ENCODE measurements at places on chromosomes 6 and 20.
A peak's percentile ranks its signal among the peaks of the same experiment; 100 is the strongest.

DNA sequence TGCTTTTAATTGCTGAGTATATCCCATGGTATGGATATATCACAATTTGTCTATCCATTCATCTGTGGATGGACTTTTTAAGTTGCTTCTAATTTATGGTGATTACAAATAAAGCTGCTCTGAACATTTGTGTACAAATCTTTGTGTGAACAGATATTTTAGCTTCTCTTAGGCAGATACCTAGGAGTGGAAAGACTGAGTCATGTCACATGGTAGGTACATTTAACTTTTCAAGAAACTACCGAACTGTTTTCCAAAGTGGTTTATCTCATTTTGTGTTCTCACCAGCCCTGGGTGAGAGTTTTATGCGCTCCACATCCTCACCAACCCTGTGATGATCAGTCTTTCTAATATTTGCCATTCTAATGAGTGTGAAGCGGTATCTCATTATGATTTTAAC is 31.0 kb upstream of the ZNFX1 start:
- DNase-seq, result no peak

DNA sequence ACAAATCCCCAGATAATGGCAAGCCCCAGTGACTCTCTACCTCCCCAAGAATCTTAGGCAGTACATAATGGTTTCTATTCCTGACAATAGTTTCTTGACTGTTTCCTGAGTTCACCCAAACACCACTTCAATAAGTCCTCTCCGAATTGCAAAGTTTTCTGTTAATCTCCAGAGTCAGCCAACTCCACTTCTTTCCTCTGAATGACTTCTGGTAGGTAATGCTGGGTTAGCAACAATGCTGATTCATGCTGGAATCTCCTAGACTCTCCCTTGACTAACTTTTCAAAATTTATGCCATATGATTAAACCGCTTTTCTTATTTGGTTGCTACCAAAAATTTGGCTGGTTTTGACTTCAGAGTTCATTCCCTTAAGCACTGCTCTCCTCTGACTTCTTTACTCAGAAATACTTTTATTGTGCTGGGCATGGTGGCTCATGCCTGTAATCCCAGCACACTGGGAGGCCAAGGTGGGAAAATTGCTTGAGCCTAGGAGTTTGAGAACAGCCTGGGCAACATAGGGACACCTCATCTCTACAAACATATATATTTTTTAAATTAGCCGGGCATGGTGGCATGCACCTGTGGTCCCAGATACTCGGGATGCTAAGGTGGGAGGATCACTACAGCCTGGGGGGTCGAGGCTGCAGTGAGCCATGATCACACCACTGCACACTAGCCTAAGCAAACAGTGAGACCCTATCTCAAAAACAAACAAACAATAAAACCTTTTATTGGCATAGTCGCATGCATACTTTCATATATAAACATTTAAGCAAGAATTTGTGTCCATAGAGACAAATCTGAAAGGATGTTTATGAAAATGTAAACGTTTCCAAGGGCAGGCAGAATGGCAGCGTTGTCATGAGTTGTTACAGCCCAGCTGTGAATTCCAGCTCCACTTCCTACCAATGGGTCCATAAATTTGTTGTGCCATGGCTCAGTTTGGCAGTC is 249.3 kb upstream of the PLN start:
- no peak for DNase-seq

- no peak for DNase-seq
These were observed 27.8 kb downstream of the CCN2 start for GRCh38 chr6:131923356-131923755.

GRCh38 chr6:55679503-55679902 is 100.5 kb upstream of the HMGCLL1 start:
- no peak for DNase-seq

DNA sequence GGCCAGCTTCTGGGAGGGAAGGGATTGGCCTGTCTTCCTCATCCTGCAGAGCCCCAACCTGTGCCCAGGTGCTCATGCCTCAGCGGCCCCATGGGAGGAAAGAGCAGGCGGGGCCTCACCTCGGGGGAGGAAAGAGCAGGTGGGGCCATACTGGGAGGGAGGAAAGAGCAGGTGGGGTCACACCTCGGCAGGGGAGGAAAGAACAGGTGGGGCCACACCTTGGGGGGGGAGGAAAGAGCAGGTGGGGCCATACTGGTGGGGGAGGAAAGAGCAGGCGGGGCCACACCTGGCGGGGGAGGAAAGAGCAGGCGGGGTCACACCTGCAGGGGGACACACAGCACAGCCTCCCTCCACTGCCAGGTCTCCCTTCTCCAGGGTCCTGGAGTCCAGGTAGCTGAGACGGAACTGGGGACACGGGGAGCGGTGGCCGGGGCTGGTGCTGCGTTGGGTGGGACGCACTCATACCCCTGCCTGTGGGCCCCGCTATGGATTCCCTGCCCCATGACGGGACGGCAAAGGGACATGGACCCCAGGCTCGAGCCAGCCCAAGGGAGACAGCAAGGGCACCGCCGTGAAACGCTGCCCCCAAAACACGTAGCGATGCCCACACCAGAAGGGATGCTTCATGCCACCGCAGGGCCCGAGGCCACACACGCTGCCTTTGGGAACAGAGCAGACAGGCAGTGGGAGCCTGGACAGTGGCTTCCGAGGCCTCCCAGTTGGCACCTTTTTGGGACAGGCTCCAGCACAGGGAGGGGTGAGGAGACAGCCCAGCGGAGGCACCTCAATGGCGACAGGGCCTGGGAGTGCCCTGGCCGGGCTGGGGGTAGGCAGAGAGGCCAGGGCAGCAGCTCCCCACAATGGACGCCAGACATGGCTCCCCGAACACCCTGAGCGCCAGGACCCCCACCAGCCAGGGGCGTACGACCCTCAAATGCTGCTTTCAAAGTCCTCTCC is 43.3 kb upstream of the CHRNA4 start:
- DNase-seq, result no peak

- DNase-seq, result no peak
These were observed 59.9 kb upstream of the BHLHE23 start for GRCh38 chr20:63066506-63067265.

DNA sequence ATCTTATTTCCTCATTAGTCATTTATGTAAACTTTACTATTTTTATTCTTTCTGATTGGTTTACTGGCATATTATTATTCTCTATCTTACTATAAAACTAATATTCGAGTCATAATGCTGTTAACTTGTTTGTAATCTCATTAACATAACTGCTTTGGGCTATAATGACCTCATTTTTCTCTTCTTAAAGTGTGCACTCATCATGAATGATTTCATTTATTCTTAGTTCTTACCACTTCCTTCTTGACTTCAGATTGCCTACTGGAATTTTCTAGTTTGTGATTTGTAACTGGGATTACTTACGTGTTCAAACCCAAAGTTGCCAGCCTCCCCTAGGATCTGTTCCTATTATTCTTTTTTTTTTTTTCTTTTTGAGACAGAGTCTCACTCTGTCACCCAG is 91.8 kb upstream of the TNFAIP3 start:
- DNase-seq, result no peak

DNA sequence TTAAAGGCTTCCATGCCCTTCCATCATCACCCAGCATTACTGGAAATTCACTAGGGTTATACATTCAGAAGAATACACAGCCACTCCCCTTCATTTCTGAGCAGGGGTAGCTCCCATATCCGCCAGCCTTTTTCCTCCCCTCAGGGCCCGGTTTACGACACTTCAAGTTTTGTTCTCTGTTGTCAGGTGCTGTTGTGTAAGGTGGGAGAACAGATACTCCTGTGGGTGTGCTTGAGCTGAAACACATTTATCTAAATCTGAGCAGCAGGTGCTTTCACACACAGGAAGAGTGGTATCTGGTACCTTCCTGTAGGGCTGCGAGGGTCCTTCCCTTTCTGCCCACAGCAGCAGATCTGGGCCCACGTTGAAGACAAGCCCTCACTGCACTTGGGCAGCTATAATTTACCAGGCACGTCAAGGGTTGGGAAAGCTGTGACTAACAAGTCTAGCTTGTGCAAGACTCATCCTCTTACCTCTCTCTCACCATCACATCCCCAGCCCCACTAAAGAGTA is 215.8 kb upstream of the RREB1 start:
- DNase-seq, result no peak

DNA sequence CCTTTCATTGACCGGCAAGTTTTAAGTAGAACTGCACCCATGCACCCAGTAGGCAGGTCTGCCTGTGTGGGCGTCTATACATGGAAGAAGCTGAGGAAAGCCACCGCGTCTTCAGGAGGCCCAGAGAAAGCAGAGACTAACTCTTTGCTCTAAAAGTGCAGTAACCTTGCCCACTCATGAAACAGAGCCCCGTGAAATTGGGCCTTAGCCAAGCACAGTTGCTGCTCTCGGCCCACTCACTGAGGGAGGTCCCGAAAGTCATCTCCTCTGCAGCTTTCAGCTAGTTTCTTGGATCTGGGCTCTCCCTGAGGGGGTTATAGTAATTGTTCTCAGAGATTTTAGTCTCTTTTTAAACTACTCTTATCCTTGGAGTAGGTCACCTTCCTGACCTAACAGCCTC is 74.0 kb upstream of the SYNJ2 start:
- DNase-seq, result no peak

GRCh38 chr6:29850011-29850553 is 22.5 kb downstream of the HLA-G start:
- peak; percentile 36 for DNase-seq

DNA sequence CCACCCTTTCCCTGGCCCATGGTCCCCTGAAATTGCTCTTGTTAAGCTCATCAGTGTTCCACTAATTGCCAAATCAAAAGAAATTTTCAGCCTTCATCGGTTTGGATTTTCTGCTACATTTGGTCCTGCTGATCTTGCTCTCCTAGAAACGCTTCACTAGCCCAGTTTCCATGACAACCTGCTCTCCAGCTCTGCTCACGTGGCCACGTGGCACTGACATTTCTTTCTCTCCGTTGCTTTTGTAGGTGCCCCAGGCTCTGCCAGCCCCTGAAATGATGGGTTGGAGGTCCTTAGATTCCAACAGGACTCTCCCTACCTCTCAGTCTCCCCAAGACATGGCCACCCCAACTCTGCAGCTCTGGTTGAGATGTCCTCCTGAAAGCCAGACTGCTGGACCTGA is 45.8 kb upstream of the NNAT start:
- no peak for DNase-seq

DNA sequence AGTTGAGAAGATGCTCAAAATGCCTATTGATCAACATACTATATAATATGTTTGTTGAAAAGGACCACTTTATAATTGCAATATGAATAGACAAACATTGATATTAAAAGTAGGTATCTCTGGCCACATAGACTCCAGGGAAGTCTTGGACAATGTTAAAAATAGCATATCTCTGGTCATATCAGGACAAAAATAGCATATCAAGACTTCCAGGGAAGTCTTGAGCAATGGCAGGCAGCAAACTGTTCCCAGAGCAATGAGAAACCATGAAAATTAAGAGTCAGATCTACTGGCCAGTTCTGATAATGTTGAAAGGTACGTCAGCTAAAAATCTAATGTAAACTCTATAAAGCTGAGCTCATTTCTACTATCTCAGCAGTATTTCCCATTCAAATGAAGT is 1130.3 kb upstream of the CITED2 start:
- DNase-seq, result no peak

DNA sequence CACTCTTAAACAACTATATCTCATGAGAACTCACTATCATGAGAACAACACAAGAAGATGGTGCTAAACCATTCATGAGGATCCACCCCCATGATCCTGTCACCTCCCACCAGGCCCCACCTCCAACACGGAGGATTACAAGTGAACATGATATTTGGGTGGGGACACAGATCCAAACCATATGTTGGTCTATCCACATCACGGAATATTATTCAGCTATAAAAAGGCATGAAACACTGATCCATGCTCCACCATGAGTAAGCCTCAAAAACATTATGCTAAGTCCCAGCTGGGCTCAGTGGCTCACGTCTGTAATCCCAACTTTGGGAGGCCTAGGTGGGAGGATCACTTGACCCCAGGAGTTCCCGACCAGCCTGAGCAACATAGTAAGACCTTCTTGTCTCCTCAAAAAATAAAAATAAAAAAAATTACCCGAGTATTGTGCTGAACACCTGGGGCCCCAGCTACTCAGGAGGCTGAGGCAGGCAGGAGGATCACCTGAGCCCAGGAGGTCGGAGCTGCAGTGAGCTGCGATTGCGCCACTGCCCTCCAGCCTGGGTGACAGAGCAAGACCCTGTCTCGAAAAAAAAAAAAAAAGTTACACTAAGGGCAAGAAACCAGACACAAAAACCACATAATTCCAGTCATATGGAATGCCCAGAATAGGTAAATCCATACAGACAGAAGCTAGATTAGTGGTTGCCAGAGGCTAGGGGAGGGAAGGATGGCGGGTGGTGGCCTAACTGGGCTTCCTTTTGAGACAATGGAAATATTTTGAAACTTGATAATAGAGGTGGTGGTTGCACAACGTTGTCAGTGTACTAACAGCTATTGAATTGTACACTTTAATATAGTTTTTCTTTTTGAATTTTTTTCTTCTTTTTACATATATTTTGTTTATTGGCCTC is 43.1 kb downstream of the ZNF217 start:
- DNase-seq, result no peak

DNA sequence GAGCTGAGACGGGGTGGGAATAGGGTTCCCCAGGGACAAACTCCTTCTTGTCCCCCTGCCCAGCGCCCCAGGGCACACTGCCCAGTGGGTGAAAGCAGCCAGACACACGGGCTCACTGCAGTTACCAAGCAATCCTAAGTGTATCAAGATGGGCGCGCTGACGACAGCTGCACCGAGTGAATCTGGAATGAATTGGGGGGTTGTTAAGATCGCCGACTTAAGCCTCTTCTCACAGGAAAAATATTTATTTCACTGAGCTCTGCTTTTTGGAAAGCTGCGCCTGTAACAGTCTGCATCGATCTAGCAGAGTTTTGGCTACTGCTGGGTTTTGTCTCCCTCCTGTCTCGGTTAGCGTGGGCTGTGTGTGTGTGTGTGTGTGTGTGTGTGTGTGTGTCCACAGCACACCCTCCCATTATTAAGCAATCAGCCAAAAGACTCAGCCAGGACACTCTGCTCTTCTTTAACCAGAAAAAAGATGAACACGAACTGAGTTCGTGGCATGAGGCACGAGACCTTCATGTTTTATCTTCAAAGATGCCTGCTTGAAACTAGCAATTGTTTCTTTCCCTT is 35.9 kb downstream of the RIPOR3 start:
- no peak for DNase-seq

- no peak for DNase-seq
These were observed 146.6 kb upstream of the AKIRIN2 start for GRCh38 chr6:87848616-87849015.

DNA sequence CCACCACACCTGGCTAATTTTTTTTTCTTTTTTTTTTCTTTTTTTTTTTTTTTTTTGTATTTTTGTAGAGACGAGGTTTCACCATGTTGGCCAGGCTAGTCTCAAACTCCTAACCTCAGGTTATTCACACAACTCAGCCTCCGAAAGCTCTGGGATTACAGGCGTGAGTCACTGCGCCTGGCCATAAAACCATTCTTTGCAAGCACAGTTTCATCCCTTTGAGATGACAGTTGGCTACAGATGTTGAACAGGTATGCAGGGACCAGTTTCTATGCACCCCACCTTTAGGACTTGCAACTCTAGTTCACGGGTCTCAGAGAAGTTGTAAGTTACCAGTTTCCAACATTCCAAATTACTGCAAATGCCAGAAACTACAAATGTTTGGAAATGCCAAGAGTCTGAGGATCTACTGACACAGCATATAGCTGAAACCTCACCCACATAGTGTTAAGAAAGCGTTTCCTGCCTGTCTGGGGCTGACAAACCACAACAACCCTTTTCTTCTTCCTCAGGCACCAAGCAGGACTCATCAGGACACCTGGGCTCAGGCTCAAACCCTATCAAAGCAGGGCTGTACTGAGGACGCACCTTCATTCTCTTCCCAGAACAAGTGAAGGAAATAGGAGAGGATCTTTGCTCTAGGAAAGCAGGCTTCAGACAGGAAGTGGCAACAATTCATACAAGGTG is 22.9 kb downstream of the ARHGAP18 start:
- DNase-seq, result no peak
